T-helper 1 cell (primary cell): ENCODE measurements at places on chromosomes 7 and 10.

DNA sequence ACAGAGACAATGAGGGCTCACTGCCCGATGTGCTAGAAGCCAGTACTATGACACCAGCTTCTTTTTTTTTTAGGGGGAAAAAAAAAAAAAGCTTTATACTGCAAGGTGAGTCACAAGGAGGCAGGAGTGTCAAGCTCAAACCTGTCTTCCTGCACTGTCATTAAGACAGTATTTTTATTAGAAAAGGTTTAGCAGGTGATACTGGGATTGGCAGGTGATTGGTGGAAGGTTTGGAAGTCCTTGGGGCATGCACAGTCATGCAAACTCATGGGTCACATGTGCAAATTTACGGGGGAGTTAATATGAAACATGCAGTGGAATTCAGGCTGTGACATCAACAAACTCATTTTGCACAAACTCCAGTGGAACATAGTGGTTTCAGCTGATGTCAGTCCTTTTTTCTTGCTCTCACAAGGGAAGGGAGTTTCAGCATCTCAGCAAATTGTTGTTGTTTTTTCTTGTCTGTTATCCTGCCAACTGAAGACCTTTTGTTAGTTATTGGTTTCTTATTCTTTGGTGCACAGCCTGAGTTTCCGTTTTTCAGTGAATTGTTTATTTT, 530.6 kb downstream of the ANKRD7 start:
- DNase-seq = no peak

DNA sequence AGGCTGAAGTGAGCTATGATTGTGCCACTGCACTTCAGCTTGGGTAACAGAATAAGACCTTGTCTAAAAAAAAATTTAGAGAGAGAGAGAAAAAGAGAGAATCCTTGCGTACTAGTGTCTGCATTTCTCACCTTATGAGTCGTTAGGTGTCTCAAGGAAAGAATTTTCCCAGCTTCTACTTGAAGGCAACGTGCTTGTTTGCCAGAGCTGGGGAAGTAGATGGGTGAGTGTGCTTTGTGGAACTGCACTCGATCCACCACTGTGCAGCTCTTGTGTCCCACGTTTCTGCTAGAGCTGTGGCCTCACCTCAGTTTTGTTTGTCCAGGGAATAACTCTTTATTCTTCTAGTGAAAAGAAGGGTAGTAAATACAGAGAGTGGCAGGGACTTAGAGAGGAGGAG, 38.9 kb downstream of the HDAC9 start:
- DNase-seq = no peak

- no peak for DNase-seq
These were observed 26.0 kb downstream of the LARP4B start for GRCh38 chr10:905503-905902.

DNA sequence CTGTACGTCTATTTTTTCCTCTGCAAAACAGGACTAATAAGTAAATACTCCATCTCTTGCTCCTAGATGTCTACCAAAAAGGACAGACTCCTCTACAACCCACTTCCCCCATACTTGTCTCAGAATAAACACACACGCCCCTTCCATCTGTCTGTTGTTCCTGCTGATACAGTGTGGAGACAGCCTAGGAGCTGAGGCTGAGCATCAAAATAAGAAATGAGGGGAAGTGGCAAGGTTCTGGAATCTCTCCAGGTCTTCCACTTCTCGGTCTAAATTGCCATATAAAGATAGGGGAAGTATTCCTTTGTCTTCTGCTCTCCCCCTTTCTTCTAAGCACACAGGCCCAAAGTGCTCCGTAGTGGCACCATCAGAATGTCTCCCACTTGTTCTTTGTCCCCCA, 30.8 kb upstream of the VSIR start:
- no peak for DNase-seq

GRCh38 chr10:97355571-97355975, 21.0 kb upstream of the FRAT2 start:
- no peak for DNase-seq
